Stimulated activated CD8-positive, alpha-beta memory T cell treated with anti-CD3 and anti-CD28 coated beads, Interleukin-7, amount 100 ng/mL, for 1 hour (primary cell): ENCODE measurements at places on chromosomes 7 and 10.

DNA sequence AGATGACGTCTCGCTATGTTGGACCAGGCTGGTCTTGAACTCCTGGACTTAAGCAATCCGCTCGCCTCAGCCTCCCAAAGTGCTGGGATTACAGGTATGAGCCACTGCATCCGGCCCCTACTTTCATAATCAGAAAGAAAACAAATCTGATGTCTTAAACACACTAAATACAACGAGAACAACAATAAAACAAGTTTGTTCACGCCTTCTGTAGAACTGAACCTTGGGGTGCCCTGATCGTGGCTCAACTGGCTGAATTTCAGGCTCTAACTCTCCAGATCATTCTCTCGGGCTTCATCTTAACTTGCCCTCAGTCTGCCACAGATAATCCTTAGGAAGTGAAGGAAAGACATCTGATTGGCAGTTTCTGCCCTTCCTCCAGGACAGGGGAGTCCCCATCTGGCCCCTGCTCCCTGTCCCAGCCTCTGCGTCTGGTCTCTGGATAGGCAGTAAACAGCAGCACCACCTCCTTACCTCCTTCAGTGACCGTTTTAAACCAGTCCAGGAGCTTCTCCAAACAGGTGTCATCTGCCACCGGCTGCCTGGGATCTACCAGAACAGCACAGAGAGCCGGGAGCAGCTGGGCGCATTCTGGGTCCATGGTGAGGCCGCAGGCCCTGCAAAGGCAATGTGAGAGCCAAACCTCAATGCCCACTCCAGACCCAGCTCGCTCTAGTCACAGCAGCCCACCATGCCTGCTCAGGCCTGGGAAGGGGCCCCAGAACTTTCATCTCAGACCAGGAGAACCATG is 1.3 kb downstream of the BRAT1 start:
- no peak for DNase-seq

DNA sequence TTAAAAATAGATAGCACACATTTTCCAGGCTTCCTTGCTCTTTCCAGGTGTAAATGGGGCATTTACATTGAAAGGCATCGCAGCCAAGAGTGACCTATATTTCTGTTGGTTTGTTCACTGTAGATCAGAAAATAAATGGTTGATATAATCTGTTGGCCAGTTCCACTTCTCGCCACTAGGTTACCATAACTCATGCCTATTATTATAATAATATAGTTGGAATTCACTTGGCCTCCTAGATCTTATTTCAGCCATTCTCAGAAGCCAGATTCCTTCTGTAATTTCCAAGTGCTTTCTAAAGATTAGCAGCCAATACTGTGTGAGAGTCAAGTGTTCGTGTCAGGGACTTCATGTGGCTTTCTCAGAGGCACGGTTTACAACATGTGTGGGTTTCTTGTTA is 179.5 kb downstream of the DNAH11 start:
- no peak for DNase-seq

DNA sequence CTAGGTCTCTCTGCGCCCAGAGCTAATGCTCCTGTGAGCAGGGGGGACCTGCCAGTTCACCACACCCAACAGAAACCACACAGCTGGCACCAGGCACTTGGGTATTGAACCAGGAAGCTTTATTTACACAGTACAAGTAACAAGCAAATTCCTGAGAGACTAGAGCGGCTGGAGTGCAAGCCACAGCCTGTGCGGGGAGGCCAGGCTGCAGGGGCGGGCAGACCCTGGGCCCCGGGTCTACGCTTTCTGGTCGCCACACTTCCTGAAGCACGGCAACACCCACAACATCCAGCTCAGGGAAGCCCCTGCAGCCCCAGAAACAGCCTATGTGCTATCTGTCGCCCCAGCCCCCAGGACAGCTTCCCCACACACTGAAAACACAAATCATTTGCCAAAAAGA is 125.0 kb downstream of the FAM53B start:
- no peak for DNase-seq

DNA sequence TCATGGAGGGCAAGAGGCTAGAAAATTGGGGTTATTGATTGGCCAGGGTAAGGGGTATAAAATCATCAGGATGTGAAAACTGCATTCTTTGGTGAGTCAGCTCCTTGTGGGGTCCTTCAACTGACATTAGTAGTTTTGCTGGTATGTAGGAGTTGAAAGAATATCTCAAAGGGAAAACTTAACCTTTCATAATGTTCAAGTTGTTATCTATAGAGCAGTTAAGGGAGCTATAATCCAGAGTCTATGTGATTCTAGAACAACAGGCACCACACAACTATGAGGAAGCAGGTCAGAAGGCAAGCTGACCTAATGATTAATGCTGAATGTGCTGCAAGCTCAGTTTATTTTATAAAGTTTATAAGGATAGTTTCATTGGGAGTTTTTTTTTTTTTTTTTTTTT is 13.7 kb downstream of the PRPS1L1 start:
- DNase-seq = no peak

GRCh38 chr10:76126607-76127527 is 695.4 kb downstream of the LRMDA start:
- no peak for DNase-seq

DNA sequence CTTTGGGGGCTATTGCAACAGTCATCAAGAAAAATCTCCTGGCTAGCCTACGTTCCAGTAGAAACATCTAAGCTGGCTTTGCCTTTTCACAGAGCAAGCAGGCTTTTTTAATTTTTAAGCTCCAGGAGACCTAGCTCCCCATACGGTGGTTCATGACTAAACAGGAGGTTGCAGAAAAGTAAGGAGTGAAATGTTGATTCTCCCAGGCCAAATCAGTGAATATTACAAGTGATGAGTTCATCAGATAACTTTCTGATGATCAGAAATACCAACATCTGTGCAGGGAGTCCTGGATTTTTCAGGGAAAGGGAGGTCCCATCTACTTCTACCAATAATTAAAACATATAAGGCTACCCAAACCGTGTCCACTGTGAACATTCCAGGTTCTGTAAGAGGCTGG is 477.3 kb upstream of the CELF2 start:
- DNase-seq = no peak

GRCh38 chr10:101219139-101219945 is 9.9 kb downstream of the LBX1 start:
- no peak for DNase-seq

- no peak for DNase-seq
Measured at GRCh38 chr7:46710927-46711326, 789.9 kb upstream of the IGFBP3 start.

DNA sequence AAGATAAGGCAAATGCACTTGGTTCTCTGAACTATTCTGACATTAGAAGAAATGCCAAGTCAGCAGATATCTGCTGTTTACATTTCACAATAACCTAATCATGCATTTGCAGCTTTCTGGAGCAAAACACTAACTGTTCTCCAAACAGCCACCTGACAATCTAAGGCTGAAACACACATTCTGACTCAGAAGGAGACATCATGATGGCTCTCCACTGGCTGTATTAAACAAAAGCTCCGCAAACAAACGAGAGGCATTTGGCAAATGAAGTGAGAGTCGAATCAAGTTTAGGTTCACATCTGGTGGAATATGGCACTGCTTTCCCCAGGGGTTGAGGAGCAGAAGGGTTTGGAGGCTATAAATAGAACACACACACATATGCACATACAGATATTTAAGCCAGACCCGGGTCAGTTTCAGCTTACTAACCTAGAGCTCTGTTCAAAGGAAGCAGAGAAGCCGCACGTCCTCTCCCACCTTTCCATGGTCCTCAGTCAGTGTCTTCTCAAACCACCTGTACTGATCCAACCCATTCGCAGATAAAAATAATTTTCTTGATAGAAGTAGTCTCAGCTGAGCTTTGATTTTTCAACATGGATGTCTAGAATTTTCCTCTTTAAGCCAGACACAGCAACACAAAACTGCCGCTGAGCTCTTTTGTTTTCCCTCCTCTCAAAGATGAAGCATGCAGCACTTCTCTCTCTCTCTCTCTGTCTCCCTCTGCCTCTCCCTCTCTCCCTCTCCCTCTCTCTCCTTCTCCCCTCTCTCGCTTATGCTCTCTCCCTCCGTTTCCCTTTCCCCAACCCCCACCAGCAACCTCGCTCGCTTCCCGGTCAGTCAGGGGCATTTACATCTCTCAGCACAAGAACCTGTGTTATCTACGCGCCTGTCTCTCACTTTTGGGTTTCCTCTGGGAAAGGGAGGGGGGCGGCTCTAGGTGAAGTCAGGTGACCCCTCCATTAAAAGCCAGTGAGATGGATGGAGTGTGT is 682.8 kb downstream of the MAGI2 start:
- no peak for DNase-seq

DNA sequence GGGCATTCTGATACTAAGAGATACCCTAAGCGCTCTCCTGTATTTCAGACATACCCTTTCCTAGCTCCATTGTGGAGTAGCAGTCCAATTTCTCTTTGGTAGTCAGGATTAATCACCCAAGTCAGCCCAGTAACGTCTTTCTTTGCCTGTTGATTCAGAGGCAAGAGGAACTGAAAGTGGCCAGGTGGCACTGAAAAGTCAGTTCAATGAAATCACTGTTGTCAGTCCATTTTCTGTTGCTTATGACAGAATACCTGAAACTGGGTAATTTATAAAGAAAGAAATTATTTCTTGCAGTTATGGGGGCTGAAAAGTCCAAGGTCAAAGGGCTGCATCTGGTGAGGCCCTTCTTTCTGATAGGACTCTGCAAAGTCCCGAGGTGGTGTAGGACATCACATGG is 40.2 kb downstream of the ANKRD61 start:
- no peak for DNase-seq
